ENCODE measurements at places on chromosomes 1 and 21.

DNA sequence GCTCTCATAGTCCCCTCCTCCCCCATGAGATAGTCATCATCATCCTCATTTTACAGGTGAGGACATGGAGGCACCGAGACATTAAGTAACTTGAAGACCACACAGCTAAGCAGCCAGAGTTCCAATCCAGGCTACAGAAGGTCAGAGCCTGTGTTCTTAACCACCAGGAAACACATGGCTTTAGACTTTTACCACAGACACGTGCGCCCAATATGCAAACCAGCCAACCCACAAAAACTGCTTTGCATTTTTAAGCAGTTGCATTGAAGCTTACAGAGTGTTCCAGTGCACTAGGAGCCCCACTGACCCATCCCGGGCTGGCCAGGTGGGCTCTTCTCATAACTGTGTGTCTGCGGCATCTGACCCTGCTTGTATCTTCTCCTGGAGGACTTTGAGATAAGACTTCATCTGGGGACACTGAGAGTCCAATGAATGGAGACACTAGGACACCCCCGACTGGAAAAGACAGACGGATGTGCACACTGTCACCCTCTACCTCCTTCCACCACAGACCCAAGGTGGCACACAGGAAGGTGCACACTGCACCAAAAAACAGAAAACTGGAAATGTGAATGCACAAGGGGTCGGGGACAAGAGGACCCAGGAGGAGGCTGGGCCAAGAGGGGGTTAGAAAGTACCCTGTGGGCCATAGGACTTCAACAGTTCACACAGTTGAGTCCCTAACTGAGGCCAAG is 56.4 kb downstream of the ETS2 start:
- no peak for DNase-seq

DNA sequence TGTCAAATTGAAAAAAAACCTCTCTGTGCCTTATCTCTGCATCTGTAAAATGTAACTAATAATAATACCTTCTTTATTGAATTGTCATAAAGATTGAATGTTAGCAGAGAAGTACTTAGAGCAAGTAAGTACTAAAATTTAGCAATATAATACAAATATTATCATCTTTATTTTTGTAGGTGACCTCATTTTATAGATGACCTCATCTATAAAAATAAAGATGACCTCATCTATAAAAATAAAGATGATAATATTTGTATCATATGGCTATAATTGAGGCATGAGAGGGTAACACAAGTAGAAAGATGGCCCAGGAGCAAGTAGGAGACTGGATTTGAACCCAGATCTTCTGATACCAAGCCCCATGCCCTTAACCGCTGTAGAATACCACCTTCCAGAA is 193.2 kb upstream of the FOXD3 start:
- DNase-seq, result no peak

GRCh38 chr1:19139711-19140110 is 70.4 kb downstream of the UBR4 start:
- no peak for DNase-seq

DNA sequence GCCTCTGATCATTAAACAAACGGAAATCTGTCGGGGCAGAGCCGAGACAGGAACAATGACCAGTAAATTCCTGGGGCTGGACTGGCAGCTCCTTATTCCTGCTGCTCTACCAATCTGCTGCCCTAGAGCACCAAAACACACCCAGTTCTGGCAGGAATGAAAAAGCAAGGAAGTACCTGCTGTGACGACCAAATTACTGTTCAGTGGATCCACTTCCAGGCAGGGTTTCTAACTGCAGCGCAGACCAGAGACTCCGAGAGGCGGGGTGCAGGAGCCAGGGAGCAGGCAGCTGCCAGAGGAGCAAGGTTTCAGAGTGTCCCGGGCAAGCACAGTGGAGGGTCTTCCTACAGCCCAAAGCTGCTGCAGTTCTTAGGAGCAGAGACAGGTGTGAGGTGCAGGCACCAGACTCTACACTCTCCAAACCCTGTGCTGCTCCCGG is 32.4 kb downstream of the KANK4 start:
- peak; percentile 19 for DNase-seq

DNA sequence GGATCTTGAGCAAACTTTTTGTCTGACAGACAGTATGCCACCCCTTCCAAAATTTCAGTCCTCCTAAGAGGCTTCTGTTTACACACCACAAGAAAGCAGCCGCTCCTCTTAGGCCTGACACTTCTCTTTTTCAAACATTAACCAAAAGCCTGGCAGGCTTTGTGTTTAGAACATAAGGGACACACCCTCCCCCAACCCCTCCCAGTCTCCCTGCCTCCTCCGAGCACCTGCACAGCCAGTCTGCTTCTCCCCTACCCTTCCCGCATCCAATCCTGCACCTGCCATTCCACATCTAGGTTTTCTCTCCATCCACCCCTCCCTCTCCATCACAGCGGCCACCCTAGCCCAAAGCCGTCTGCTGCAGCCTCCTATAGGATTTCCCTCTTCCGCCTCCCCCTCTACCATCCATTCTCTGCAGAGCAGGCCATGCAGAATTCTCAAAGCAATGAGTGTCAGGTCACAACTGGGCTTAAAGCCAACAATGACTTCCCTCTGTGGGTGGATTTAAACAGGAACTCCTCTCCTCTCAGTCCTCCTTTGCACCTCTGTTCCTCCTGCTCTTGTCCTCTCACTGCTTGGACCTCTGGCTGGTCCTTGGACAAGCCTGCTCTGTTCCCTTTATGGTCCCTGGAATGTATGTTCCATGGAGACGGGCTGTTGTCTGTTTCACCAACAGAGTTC is 478.2 kb downstream of the NPHP4 start:
- no peak for DNase-seq

GRCh38 chr1:226942392-226942791 is 2.3 kb downstream of the COQ8A start:
- no peak for DNase-seq

DNA sequence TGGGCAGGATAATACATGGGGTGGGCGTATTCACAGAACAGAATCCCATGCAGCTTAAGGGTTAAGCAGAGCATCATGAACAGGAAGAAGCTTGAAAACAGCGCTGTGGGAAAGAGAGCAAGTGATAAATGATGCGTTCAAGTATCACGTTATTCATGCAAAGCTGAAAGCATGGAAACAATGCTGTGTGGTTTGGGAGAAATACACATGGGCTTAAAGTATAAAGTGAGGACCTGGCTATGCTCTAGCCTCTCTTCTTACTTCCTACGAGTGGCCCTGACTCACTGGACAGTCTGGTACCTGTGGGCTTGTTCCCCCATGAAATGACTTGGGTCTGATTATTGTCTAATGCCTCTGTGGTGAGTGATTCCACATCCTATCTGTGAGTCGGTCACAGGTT is 25.7 kb downstream of the TMPRSS2 start:
- peak; percentile 18 for DNase-seq

DNA sequence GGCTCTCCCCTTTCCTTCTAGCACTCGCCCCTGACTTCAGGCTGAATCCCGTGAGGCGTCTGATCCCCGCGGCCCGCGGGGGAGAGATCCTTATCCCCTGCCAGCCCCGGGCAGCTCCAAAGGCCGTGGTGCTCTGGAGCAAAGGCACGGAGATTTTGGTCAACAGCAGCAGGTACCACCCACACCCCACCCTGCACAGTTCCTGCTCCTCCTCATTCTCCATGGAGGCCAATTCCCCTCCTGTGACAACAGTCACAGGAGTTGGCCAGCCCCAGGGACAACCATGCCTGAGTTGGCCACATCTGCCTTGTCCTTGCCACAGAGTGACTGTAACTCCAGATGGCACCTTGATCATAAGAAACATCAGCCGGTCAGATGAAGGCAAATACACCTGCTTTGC is 20.0 kb downstream of the TMEM81 start:
- DNase-seq, result no peak

DNA sequence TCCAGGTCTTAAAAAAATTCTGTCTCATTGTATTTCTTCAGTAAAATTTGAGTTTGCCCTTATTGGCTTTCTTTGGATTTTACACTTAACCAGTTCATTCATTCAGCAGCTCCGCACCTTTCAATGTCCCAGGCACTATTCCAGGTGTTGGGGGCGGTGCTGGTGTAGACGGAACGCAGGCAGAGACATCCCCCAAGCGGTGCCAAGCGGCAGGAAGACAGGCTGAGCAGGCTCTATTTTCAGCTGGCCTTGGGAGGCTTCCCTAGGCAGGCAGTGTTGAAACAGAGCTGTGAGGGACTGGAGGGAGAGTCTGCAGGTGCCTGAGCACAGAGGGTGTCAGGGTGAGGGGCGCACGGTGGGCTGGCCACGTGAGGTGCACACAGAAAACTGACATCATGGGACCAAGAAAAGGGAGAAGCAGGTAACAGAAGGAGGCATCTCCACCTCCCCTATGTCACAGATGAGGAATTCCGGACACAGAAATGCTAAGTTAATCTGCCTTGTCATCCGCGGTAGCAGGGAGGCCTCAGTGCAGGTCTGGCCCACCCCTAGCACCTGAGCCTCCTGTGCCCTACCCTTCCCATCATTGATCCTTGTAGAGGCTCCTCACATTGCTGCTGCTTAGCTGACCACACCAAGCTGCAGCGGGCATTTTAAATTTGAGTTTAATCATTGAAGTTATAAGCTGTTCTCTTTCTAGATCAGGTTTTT is 40.8 kb downstream of the SLC37A1 start:
- no peak for DNase-seq

- DNase-seq, result no peak
These were observed 2.2 kb downstream of the TMEM35B start for GRCh38 chr1:34982820-34983376.

DNA sequence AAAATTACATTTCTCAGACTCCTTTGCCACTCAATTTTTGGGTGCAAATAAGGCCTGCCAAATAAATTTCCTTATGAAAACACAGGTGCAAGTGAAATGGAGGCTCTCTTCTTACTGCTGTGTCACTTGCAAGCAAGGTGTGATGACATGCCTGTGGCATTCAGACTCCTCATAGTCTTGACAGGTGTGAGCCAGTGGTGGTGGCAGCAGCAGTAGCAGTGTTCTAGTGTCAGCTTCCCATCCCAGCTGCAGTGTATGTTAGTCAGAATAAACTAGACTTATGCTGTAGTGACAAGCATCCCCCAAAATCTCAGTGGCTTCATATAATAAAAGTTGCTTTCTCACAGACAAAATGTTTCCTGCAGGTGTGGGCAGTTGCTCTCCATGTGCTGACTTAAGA is 3.8 kb upstream of the EEIG2 start:
- no peak for DNase-seq

DNA sequence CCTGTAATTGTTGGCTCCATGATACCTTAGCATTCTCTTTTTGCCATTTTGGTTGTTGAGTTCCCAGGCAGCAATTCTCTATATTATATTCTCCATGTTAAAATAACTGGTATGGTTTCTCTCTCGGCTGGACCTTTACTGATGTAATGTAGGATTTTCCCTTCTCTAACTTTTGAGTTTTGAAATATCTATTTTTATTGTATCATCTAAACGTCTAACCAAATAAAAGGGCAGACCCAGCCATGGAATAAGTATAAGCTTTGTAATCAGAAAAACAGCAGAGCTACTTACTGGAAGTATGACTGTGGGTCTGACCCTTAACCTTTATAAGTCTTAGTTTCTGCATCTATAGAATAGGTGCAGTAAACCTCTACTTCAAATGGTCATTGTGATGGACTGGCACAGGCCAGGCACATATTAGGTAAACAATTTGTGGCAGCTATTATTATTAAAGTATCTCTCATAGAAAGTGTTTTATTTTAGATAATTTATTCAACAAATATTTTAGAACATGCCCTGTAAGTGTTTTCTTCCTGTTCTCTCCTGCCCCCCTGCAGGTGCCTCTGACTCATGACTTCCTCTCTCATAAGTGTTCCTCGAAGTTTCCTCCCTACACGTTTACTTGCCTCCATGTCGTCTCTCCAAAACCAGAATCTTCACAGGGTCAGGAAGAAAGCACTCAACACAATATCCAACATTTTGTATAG is 224.9 kb upstream of the FGGY start:
- DNase-seq, result no peak

- DNase-seq, result no peak
These were observed 254.5 kb downstream of the DNM3 start for GRCh38 chr1:172095846-172096245.

DNA sequence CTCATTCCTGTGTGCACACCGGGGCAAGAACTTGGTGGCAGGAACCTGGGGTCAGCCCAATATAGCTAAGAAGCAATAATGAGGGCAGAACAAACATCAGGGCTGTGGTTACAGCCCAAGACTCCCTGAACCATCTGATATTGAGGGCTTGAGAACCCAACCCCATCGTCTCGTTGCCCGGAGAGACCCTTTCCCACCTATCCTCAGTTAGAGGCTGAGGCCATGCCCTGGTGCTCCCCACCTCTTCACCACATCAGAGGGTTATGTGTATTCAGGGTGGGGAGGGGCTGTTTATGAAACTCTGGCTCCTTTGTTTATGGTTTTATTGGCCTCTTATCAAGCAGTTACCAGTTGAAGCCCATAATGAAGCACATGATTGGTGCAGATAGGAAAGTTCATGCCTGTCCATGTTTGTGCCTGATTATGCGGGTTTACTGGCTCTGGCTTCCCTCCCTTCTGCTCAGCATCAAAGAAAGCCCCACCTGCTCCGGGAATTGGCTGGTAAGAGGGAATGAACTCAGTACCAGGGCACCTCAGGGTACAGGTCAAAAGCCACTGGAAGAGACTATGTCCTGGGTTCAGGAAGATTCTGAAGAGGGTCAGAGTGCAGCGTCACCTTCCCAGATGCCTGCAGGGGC is 14.5 kb downstream of the NUAK2 start:
- DNase-seq, result no peak

DNA sequence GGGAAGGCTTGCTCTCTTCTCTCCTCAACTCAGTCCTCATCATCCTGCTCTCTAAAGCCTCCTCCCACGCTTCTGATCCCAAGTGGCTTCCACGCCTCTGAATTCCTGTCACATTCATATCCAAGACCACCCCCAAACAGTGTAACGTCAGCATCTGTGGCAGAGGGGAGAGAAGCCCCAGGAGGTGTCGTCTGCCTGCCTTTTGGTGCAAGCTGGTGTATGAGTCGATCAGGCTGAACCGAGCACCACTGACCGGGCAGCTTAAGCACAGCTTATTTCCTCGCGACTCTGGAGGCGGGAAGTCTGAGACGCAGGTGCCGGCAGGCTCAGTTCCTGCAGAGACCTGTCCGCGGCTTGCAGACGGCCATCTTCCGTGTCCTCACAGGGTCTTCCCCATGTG is 123.8 kb upstream of the RAB4A start:
- no peak for DNase-seq

- no peak for DNase-seq
These were observed 4.8 kb upstream of the PTTG1IP start for GRCh38 chr21:44878053-44878982.

GRCh38 chr1:95179205-95179986 is 54.6 kb upstream of the RWDD3 start:
- no peak for DNase-seq

GRCh38 chr1:38115682-38116202 is 69.1 kb upstream of the POU3F1 start:
- DNase-seq, result no peak

DNA sequence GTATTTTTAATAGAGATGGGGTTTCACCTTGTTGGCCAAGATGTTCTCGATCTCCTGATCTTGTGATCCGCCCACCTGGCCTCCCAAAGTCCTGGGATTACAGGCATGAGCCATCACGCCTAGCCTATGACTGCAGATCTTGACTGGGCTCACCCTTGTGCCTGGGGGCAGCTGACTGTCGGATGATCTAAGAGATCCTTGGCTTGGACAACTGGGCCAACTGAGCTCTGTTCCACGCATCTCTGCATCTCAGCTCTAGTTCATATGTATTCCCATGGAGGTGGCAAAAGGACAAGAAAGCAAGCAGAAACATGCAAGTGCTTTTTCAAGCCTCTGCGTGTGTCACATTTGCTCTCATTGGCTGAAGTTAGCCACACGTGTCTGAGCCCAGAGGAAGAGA is 75.8 kb upstream of the SELENON start:
- no peak for DNase-seq
